ENCODE measurements at places on chromosomes 12 and 14.

GRCh38 chr12:117774941-117775775 is 193.6 kb downstream of the KSR2 start:
- DNase-seq, result no peak

GRCh38 chr12:119201789-119202543 is 23.2 kb downstream of the HSPB8 start:
- no peak for DNase-seq

- no peak for DNase-seq
Measured at GRCh38 chr12:27199638-27200300, 44.3 kb upstream of the STK38L start.

DNA sequence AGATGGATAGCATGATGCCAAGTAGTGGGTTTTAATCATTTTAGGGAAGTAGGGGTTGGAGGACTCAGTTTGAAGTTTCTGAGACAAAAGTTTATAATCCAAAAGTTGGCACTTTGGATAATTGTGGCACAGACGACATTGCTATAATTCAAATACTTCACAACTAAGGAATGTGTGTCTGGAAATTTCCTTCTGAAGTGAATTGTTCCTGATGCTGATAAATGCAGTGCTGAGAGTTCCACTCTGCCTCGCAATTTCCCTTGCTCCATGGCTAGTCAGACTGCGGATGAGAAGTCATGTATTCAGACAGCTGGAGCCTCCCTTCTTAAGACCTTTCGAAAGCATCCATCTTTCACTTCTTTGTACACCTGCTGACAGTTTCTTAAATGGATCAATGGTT is 393.3 kb upstream of the PRICKLE1 start:
- no peak for DNase-seq

GRCh38 chr12:42933461-42934081 is 344.0 kb upstream of the PRICKLE1 start:
- no peak for DNase-seq

DNA sequence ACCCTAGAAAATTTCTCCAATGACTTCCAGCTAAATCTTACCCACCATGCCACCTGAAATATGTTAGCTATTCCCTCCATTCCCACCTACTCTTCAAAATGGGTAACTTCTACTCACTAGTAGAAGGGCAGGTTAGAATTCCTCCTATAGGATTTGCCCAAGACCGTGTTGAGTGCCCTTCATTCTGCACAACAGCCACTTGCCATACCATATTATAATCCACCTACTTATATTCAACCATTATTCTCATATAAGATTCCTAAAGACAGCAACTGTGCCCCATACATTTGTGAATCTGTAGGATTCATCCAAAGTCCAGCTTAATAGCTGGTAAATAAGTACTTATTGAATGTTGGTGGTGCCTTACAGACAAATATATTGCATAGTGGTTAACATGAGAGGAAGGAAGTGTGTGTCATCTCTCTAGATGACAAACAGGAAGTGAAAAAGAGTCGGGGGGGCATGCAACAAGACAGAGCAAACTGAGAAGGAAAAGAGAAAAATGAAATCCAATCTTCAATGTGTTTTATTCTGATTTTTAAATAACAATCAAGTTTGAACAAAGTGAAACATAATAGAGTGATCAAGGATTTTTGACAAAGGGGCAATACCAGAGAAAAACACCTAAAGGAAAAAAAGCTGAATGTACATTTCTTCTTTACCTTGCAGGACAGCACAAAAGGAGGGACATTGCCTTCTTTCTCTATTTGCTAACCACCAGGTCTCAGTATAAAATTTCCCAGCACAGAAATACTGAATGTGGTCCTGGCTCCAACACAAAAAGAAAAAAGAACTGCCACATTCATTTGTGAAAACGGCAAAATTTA is 389.3 kb upstream of the USP15 start:
- no peak for DNase-seq

- DNase-seq, result no peak
Measured at GRCh38 chr14:26255213-26255612, 342.6 kb downstream of the NOVA1 start.

DNA sequence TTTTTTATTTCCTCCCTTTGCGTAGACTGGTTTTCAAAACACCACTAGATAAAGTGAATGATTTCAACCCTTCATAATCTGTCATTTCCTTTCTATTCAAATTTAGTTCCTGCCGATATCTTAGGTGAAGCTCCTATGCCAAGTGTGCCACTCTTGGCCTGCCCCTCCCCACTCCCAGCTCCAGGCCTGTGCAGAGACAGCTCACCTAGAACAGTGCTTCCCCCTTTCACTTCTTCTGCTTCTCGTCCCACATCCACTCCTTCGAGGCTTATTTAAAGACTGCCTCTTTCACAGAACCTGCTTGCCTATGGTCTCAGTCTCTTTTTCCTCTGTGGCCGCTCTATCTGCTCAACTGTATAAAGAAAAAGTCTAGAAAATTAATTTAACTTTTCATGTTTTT is 473.8 kb downstream of the RAD51B start:
- no peak for DNase-seq

- no peak for DNase-seq
Measured at GRCh38 chr12:104133321-104133720, 4.7 kb downstream of the NFYB start.

DNA sequence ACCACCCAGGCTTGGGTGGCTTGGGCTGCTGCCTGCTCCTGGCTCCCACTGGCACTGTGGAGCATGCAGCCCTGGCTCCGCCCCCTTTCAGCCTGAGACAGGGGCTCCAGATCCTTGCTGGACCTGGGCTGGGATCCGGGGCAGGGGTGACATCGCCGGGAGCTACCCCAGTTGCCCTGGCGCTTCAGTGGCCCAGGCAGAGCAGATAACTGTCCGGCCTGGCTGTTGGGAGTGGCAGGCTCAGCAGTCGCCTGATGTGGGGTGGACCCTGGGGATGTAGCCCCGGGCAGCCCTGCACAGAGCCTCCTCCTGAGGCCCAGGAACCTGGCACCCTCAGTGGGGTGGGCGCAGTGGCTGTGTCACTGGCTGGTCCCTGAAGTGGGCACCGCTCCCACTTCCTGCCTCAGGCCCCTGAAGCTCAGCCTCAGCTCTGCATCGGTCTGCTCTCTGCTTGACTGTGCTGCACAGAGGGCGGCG is 57.9 kb downstream of the FUT8 start:
- DNase-seq, result no peak

GRCh38 chr12:57272337-57273151 is 21.6 kb upstream of the STAC3 start:
- no peak for DNase-seq

GRCh38 chr12:107564946-107565345 is 120.7 kb upstream of the PWP1 start:
- DNase-seq, result no peak

DNA sequence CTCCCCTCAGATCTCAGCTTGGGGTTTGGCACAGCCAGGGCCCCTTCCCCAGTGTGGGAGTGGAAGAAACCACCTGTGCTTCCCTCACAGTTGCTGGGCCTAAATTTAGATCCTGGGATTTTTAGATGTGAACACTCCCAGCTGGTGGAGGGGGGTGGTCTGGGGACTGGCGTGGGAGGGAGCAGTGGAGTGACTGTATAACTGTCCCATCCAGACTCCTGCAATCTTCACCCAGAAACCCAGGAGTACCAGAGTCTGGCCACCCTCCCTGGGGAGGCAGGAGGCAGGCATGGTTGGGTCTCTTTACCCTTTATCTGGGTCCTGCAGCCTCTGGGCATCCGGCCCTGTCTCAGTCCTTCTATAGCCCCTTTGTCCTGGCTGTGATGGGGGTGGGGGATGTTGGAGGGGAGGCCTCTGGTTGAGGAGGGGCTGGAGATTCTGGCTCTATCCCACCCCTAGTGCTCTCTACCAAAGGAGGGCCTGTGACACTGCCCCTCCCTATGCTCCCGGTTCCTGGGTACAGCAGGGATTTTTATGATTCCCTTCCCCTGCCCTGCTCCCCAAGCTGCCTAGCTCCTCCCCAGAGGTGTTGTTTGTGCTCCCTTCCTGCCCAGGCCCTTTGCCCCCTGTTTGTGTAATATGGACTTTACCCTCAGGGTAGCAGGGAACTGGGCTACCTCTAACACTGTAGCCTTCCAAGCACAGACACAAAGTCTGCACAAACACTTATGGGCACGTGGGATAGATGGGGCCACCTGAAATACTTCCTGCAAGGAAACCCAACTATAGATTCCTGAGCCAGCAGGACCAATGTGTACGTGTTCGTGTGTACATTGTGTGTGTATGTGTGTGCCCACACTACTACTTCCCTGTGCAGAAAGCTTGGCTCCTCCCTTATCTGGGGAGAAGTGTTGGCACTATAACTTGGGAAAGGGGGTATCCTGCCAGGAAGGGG is 1.7 kb downstream of the ERBB3 start:
- DNase-seq, result no peak

DNA sequence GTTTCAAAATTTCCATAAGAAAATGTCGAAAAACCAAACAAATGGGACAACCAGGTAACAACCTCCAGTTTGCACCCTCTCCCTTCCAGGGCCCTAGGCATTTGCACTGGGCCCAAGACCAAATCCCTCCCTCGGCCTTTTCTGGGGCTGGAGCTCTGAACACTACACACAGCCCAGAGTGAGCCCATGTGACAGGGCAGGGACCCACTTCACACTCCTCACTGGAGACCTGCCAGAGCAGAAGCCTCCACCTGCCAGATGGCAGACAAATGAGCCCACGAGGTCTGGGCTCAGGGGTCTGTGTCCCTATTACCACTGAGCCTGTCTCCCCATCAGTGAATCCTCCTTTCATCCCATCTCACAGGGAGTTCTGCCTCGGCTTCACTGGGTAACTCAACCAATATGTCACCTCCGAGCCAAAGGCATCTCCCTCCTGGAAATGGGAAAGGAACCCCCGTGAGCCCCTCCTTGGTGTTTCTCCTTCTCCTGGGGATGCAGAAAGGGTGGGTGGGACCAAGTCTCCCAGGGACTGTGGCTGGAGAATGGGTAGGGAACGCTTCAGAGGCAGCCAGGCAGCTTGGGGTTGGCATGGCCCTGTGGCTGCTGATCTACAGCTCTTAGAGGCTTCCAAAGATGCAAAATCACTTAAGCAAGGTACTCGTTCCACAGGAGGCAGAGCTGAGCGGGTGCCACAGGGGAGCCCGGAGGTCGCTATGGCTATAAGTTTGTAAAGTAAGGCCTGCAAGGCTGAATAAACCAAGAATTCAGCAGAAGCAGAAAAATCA is 10.6 kb downstream of the VWF start:
- no peak for DNase-seq

- no peak for DNase-seq
Measured at GRCh38 chr14:23006188-23006534, 3.8 kb downstream of the C14orf93 start.

- no peak for DNase-seq
Measured at GRCh38 chr14:21059842-21060613, 2.4 kb downstream of the RNASE8 start.

- no peak for DNase-seq
Measured at GRCh38 chr14:45242706-45243105, 10.3 kb downstream of the MIS18BP1 start.

- DNase-seq, result no peak
Measured at GRCh38 chr12:2583091-2583497, 211.7 kb upstream of the FKBP4 start.
